ENCODE measurements at places on chromosomes 11 and 22.

- no peak for DNase-seq
These were observed 722.4 kb upstream of the ANO5 start for GRCh38 chr11:21470521-21470920.

GRCh38 chr11:128397362-128397761 lies 190.0 kb downstream of the ETS1 start:
- DNase-seq: no peak

GRCh38 chr22:48536541-48537342 lies 1290.9 kb downstream of the BRD1 start:
- no peak for DNase-seq

- peak; percentile 57 for DNase-seq
These were observed 1.4 kb downstream of the ASCL2 start for GRCh38 chr11:2268729-2269600.

- no peak for DNase-seq
These were observed 7.6 kb downstream of the MS4A4E start for GRCh38 chr11:60235321-60235720.

- DNase-seq: no peak
These were observed 134.3 kb downstream of the BRD1 start for GRCh38 chr22:49693416-49693815.

GRCh38 chr11:85027346-85027745 lies 599.8 kb downstream of the DLG2 start:
- no peak for DNase-seq

GRCh38 chr22:19836512-19836911 lies 18.2 kb downstream of the GNB1L start:
- no peak for DNase-seq

DNA sequence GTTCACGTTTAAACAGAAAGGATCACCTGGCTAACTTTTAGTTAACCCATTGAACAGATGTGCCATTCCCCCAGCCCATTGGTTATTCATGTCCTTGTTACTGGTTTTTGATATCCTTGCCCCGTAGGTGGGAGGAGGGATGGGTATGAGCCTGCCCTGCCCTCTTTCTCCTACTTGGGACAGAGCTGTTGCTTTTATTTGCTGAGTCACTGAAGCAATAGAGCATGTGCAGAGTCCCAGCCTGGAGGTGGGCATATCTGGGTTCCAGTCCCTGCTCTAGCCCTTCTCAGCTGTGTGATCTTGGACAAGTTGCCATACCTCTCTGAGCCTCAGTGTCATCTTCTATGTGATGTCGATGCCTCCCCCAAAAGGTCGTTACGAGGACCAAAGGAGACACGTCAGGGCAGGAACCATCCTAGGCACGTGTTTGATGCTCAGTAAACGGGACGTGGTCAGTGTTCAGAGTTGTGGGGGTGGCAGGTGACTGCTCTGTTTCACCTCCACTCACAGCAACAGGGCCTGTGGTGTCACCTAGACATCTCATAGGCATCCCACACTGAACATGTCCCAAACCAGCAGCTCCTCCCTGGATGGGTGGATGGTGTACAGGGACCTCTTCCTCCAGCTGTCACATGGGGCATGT lies 61.0 kb downstream of the BMAL1 start:
- no peak for DNase-seq

Data from KBM-7 (cell line).